Hematopoietic multipotent progenitor cell treated with erythropoietin and hydrocortisone succinate and interleukin-3 and kit ligand, for 6 days (in vitro differentiated cells): ENCODE measurements at places on chromosomes 2 and 18.
A peak's percentile ranks its signal among the peaks of the same experiment; 100 is the strongest.

DNA sequence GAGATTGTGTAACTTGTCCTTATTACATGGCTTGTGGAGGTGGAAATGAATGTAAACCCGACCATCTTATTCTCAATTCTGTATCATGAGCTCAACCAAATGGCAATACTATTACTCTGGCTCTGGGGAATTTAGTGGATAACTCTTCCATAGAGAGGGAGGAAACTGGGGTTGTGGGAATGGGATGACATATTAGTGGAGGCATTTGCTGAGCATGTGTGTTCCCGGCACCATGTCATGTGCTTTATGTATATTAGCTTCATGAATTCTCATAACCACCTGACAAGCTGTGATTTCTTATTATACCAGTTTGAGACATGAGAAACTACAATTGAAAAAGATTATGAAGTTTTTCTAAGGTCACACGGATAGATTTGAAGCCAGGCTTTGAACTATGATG is 112.8 kb upstream of the TMEFF2 start:
- DNase-seq: no peak

DNA sequence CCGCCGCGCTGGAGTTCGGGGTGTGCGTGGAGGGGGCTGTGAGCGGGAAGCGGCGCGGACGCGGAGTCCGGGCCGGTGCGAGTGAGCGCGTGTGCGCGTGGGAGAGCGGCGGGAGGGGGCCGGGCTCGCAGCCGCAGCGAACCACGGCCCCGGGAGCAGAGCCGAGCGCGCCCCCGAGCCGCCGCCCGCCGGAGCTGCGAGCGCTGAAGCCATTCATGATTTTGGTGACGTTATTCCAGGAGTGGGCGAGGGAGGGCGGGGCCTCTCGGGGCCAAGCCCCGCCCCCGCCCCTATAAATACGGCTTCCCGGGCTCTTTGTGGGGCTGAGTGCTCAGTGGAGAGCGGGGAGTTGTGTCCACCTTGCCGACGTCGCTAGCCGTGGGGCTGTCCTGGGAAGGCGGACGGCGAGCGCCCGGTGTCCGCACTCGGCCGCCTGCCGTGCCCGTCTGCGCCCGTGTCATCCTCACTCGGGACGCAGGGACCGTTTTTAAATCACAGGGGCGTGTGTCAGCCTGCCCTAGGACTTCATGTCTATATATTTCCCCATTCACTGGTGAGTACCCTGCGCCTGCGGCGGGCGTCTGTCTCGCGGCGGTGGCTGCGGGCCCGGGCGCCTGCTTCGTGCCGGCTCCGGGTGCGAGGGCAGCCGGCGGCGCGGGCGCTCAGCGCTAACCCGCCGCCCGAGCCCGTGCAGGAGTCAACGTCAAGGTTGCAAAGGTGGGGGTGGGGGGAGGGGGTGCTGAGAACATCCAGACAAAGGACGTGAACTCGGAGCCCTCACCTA is at the start of gene LBH:
TSS of gene LBH (plus strand) at position 323 of the 784 bp plus-strand sequence. CDS start at position 528, 205 bp downstream.
- peak; percentile 88 for DNase-seq

DNA sequence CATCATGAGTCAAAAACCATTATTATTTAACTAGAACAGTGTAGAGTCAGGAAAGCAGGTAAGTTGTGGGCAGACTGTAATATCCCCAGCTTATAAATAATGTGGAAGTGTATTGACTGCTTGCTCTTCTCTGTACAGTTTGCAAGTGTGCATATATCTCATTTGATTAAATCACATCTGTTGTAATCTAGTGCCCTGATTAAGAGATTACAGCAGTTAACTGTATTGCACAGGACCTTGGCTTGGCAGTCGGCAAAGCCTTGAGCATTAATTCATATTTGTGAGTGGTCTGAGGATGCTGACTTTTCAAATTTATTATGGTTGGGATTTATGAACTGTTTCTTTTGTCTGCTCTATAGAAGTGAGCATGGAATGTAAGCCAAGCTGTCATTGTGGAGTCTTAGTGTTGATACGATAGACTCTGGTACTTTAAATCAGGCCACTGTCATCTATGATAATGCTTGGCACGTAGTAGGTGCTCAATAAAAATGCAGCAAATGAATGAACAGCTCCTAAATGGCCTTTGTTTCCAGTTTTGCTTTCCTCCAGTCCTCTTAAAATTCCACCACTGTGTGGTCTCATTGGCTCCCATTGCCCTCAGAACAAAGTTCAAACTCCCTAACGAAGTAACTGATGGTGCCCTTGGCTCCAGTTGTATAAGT is 48.3 kb downstream of the RAB31 start:
- DNase-seq: peak; percentile 53

DNA sequence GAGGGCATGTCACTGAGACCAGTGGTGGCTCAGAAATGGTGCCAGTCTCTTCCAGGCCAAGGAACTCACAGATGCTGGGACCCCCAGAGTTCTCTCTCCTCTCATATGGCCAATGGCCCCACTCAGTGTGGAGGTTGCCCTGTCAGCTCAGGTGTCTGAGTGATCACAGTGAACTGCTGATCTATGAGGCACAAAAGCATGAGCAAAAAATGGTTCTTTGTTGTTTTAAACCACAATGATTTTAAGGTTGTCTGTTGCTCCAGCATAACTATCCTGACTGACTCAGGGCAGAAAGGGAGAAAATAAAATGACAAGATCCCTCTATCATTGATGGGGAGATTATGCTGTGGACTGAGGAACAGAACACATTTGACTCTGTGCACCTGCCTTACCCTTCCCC is 57.8 kb downstream of the FBLN7 start:
- DNase-seq: no peak

GRCh38 chr18:4544142-4544541 is 89.0 kb upstream of the DLGAP1 start:
- no peak for DNase-seq
